ENCODE measurements at places on chromosomes 16 and 17.

GRCh38 chr17:57516290-57517230 is 228.5 kb downstream of the CCDC182 start:
- DNase-seq: no peak

- DNase-seq: no peak
Measured at GRCh38 chr16:35574454-35575431, 2115.3 kb downstream of the TP53TG3F start.

DNA sequence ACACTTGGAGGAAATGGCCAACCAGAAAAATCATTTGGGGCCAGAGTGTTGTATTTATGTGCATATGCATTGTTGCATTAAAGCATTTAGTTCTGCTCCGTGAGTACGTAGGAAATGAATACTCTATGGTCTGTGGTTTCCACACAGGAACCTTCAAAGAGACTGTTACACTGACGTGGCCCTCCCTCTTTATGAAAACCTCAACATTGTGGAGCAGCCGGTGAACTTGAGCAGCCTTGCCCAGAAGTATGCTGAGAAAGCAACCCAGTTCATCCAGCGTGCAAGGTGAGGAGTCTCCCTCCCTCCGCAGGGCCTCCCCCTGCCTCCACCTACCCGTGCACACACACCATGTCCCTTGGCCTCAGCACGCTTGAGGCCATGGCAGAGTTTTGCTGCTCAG is 65.2 kb downstream of the ARSG start:
- peak; percentile 81 for DNase-seq

GRCh38 chr16:86680661-86681030 is 102.3 kb downstream of the FOXL1 start:
- DNase-seq: no peak

DNA sequence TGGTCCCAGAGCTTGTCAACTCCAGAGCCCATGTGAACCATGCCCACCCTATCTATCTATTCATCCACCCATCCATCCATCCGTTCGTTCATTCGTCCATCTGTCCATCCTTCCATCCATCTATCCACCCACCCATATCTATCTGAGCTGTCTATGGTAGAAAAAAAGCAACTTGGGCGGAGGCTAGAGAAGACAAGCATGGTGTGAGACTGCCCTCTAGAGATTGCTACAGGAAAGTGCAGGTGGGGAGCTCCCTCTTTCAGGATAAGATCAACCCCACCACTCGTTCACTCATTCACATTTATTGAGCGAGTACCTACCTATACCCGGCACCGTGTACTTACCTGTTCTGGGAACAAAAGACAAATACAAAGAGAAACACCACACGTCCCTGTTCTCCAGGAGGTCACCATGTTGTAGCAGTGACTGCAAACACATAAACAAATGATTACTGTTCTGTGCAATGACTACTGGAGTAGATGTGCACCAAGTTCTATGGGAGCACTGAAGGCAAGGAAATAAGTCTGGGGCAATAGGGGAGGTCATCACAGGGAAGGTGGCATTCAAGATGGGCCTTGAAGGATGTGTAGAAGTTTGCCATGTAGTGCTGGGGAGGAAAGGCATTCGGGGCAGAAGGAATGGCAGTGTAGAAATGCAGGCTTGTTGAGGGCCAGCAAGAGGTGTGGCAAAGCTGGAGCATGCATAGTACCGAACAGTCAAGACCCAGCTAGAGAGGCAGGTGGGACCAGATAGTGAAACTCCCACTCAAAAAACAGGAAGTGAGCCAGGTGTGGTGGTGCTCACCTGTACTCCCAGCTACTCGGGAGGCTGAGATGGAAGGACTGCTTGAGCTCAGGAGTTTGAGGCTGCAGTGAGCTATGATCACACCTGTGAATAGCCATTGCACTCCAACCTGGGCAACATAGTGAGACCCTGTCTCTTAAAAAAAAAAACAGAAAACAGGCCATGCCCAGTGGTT is 13.4 kb upstream of the ATP5MC1 start:
- peak; percentile 75 for DNase-seq

DNA sequence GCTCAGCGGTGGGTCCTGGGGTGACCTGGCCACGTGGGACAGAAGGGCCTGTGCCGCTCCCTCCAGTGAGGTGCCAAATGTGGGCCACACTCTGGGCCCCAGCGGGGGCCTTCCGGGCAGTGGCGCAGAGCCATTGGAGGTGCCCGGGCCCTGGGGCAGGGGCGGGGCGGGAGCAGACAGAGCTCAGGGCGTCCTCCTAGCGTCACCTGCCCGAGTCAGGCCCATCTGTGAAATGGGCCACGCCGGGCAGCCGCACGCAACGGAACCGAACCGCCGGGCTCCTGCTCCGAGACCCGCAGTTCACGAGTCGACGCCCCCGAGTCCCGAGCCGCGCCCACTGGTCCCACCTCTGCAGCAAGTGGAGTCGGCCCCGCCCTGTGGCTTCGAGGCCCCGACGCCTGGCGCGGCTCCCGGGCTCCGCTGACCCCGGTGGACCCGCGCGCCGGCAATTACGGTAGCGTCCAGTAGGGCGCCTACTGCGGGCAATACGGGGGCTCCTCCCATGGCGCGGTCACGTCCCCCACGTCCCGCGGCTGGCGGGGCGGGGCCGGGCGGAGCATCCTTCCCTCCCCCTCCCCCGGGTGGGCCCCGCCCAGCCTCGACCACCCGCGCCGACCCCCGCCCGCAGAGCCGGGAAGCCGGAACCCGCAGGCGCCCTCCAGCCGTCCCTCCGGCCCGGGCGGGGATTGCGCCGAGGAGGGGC is 1.9 kb downstream of the SLC16A3 start:
- peak; percentile 48 for DNase-seq

GRCh38 chr17:77572851-77573250 is 385.7 kb upstream of the TNRC6C start:
- DNase-seq: no peak

- DNase-seq: no peak
Measured at GRCh38 chr16:51166541-51166940, 15.5 kb upstream of the SALL1 start.

Measured in CD4-positive, alpha-beta T cell treated with Interleukin-15 for 4 hours (primary cell).